ENCODE measurements at places on chromosomes 1 and 21. TPM values are rescaled to one million over a fixed set of nuclear protein-coding genes. Genes with fewer than 3 reads are reported as not detected.
A peak's percentile ranks its signal among the peaks of the same experiment; 100 is the strongest.

Gene MATN1
- polyA plus RNA-seq: 0.24 TPM

Gene TRABD2B
- polyA plus RNA-seq: 6.1 TPM

Gene ACTL8
- not detected for polyA plus RNA-seq

Gene CLDN8
- 0.04 TPM for polyA plus RNA-seq

Gene MYBPH
- not detected for polyA plus RNA-seq

Gene FMOD
- 46.0 TPM for polyA plus RNA-seq

Gene LORICRIN
- not detected for polyA plus RNA-seq

Gene KIF17
- polyA plus RNA-seq: 3.2 TPM

Gene CNN3
- polyA plus RNA-seq: 163 TPM

Gene MPZL1
- 79.4 TPM for polyA plus RNA-seq

Gene PGBD5
- 0.52 TPM for polyA plus RNA-seq

Gene TRAF3IP3
- 2.3 TPM for polyA plus RNA-seq

Gene NTNG1
- polyA plus RNA-seq: 12.1 TPM

Gene CD53
- polyA plus RNA-seq: 48.9 TPM

Gene PRKAA2
- 2.7 TPM for polyA plus RNA-seq

Gene MMEL1
- 4.2 TPM for polyA plus RNA-seq

Gene SIKE1
- polyA plus RNA-seq: 23.5 TPM

GRCh38 chr1:63742526-63742925, 31.3 kb upstream of the ROR1 start:
- no peak for DNase-seq

DNA sequence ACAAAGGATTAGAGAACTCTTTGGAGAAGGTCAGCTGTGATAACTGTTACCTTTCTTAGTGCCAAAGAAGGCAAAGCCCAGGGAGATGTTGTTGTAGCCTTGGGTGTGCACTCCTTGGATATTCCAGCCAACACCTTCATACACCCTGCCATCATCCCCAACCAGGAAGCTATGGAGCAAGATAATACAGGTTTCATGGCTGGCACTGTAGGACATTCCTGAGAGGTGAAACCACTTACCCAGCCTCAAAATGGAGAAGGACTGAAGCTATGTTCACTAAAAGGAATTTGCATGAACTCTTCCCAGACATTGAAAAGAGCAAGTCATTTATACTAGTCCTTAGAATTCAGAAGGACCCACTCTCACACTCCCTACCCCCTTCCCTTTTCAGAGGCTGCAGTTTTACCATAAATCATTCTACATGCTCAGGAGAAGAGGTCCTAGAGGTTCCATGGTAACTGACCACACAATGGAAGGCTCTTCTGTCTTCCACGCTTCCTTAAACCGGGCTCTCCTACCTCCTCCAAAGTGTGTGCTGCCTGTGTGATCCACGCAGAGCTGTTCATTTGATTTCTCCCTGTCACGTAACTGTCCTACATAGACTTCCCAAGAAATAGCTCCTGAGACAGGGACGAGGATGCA, 5.5 kb downstream of the PGLYRP4 start:
- no peak for DNase-seq

- no peak for DNase-seq
These were observed 109.1 kb downstream of the LMO4 start for GRCh38 chr1:87437663-87438295.

DNA sequence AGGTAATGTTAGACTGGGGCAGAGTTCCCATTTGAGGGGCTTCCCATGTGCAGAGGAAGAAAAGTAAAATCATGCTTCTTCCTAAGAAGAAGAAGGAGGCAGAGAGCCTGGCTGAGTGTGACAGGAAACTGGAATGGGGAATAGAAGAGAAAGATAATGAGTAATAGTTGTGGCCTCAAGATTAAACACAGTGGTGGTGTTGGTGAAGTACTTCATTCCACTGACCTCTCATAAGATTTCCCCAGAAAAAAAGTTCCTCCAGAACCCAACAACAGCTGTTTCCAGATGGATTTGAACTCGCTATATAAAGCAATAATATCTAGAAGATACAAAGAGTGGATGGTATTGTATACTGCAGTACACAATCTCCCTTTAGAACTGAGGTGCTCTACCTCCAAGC, 13.0 kb downstream of the RGS1 start:
- DNase-seq: no peak

GRCh38 chr1:23645338-23645737, 46.3 kb upstream of the RPL11 start:
- no peak for DNase-seq

- DNase-seq: no peak
These were observed 481.4 kb downstream of the SETD4 start for GRCh38 chr21:35578831-35579471.

GRCh38 chr1:10674700-10675609, 121.5 kb downstream of the CASZ1 start:
- no peak for DNase-seq

DNA sequence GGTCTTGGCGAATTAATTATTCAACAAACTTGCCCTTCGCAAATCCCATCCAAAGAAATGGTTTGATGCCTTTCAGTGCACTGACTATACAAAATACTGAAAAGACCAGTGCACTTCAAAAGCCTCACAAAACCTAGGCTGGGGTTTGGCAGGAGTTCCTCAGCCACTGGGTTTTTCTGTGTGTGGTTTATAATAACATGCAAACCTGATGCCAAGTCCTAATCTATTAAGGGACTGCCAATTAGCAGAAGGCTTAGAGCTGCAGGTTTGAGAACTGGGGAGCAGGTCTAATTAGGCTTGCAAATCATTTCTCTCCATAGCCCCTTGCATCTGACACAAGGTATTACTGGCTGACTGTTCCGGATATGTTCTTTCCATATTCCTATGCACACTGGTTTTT, 27.7 kb downstream of the PLPP3 start:
- no peak for DNase-seq

GRCh38 chr1:100074604-100075395, 57.9 kb downstream of the SASS6 start:
- no peak for DNase-seq

GRCh38 chr1:25771221-25772114, 28.5 kb upstream of the SELENON start:
- DNase-seq: peak; percentile 35

- DNase-seq: no peak
These were observed 53.8 kb upstream of the SGIP1 start for GRCh38 chr1:66480162-66480561.

DNA sequence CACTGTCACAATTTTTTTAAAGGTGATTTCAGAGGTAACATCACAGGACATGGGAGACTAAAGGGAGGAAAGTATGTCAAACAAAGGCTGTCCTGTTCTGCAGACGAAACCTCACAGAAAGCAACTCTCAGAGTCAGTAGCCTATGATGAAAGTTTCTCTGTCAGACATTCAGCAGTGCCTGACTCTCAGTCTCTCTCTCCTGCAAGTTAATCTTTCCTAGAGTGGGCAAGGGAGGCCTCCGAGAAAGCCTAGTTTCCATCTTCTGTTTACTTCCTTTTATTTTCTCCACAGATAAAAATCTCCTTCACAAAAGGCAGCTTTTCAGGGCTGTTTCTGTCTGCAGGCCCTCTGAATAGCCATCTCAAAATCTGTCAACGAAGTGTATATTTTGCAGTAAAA, 24.9 kb upstream of the FMO2 start:
- DNase-seq: no peak

DNA sequence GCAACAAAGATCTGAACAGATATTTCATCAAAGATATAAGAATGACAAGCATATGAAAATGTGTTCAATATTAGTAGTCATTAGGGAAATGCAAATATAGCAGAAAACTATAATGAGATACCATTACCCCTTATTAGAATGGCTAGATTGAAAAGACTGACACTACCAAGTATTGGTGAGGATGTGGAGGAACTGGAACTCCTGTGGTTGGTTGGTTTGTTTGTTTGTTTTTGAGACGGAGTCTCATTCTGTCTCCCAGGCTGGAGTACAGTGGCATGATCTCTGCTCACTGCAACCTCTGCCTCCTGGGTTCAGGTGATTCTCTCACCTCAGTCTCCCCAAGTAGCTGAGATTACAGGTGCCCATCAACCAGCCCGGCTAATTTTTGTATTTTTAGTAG, 18.9 kb upstream of the HMGN1 start:
- DNase-seq: no peak

- DNase-seq: no peak
These were observed 837 bp downstream of the FOXD3 start for GRCh38 chr1:63322944-63323864.

- no peak for DNase-seq
These were observed 132.6 kb downstream of the NTPCR start for GRCh38 chr1:233082778-233083550.

- DNase-seq: no peak
These were observed at the start of gene JAM2 for GRCh38 chr21:25638660-25639550. Gene JAM2, plus strand, starts transcription at chr21:25639258. Its CDS starts 564 bp downstream, at chr21:25639822.

DNA sequence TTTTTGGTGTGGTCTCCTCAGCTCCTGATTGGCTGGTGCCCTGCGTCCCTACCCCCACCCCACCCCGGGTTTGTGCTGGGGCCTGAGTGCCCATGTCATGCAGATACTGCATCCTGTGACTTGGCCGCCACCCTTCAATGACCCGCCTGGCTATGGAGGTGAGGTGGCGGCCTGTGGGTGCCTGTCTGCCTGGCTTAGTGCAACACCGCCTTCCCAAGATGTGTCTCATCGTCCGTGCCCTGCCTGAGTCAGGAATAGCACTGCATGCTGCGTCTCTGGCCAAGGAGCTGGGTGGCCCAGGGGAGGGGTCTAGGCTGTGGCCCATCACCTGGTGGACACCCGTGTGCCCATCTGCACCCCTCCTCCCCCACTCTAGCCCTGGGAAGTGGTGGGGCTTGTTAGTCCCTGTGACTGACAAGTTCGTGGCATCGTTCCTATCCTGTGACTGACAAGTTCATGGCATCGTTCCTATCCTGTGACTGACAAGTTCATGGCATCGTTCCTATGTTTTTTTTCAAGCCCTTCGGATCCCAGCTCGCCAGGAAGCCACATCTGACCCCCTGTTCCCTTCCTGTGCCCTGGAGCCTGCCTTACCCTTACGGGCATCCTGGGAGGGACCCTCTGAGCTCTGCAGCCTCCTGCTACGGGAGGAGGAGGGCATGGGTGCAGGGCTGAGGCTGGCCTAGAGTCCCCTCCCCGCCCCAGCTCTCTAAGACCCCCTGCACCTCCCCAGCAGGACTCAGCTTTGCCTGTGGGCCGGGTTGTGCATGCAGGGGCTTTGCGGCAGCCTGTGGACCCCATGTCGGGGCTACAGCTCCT, 7.5 kb downstream of the SLX9 start:
- no peak for DNase-seq

GRCh38 chr1:244862699-244863490, 1.4 kb downstream of the HNRNPU start:
- DNase-seq: peak; percentile 81

DNA sequence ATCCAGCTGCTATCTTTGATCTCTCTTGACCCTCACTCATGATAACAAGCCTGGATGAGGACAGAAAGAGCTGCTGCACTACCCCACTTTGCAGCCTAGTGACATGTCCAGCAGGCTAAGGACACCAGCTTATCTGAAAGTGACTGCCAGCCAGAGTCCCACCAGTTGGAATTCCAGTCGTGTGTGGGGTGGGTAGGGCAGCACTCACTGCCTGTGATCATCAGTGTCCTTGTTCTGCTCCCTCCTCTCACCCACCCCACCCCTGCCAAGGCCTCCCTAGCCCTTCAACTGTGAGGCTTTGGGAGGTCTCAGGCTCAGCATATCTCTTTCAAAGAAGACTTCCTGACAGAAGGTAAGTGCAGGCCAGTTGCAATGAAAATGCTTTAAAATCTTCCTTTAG, 15.5 kb upstream of the NMNAT2 start:
- no peak for DNase-seq

GRCh38 chr21:44513389-44514217, 26.4 kb downstream of the KRTAP10-1 start:
- no peak for DNase-seq

DNA sequence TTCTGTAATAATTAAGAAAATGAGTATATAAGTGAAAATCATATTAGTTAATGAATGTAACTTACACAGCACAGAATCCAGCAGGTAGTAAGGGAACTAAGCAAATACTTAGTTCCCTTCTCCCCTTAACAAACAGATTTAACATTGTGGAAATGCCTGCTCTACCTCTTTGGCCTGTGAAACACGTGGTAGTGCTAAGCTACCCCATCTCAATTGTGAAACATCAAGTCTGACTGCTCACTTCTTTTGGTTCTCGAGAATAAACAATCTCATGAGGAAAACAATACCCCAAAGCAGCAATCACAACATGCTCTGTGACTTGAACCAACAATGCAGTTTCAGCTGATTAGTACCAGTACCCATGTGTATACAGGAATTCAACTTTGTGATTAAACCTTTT, 4.7 kb downstream of the MYSM1 start:
- no peak for DNase-seq

- DNase-seq: no peak
These were observed 373.3 kb downstream of the TTLL7 start for GRCh38 chr1:83625646-83626045.

DNA sequence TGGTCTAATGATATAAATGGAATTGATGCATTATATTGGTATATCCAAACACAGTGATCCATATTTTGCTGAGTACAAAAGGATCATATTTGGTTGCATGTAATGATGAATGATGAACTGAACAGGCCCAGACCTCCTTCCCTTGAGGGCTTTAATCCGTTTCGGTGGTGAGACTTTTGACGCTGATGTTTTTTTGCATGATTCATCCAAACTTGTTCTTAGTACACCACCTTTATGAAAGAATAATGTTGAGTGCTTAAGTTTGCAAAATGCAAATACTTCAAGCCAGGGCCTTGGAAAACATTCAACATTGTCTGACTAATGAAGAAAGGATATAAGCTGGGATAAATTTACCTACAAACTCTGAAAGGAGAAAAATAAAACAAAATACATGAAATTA, 19.2 kb downstream of the HOOK1 start:
- no peak for DNase-seq

- DNase-seq: no peak
These were observed 126.5 kb downstream of the ADSS2 start for GRCh38 chr1:244325056-244325758.

DNA sequence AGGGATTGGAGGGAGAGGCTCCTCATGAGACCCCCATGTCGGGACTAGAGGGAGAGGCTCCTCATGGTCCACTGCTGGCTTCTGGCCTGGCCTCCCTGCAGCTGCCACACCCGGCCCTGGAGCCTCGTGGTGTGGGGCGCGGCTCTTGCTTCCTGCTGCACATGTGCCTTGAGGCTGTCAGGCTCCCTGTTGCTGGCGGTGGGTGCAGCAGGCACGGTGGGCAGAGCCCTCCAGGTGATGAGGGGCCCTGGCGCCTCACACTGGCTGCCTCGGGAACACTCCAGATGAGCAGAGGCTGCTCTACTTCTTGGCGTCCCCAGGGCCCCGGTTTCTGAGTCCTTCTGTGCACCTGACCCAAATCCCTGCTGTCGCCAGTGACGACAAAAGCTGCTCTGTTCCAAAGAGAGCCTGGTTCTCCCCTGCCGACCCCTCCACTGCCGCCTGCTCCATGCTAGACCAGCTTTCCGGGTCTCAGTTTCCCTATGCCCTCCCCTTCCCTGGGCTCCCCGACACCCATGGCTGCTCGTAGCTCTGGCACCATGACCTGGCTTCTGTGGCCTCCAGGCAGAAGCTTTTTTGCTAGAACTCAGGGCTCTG, 9.7 kb upstream of the ATAD3B start:
- DNase-seq: no peak

Data from urinary bladder (tissue), 4 donors.